ENCODE measurements at places on chromosomes 2 and 18. TPM values are rescaled to one million over a fixed set of nuclear protein-coding genes. Genes with fewer than 3 reads are reported as not detected.
A peak's percentile ranks its signal among the peaks of the same experiment; 100 is the strongest.

Gene FAHD2A
- polyA plus RNA-seq: 73.8 TPM

Gene IL1F10
- not detected for polyA plus RNA-seq

- DNase-seq: peak; percentile 56
These were observed 167.2 kb downstream of the FBXO15 start for GRCh38 chr18:73980289-73980979.

GRCh38 chr18:68024716-68025115, 508.2 kb upstream of the DSEL start:
- DNase-seq: no peak

GRCh38 chr2:854460-854859, 96.2 kb upstream of the SNTG2 start:
- DNase-seq: peak; percentile 69

- DNase-seq: no peak
These were observed 121.2 kb upstream of the TANK start for GRCh38 chr2:161039071-161039470.

DNA sequence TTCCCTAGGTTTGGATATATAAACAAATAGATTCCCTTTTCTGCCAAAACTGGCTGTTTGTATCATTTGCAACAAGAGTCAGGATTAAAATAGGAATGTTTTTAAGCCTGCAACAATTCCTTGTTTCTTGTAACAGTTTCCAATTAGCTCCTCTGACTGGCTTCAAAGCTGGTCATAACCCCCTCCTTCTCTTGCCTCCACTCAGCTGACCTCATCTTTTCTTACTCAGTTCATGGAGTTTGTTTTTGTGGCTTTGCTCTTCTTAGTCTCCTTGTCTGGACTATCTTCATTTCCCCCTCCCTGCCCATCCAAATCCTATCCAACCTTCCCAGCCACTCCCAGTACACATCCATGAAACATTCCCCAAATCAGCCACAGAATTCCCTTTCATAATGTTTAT, 14.3 kb upstream of the RAPH1 start:
- no peak for DNase-seq

DNA sequence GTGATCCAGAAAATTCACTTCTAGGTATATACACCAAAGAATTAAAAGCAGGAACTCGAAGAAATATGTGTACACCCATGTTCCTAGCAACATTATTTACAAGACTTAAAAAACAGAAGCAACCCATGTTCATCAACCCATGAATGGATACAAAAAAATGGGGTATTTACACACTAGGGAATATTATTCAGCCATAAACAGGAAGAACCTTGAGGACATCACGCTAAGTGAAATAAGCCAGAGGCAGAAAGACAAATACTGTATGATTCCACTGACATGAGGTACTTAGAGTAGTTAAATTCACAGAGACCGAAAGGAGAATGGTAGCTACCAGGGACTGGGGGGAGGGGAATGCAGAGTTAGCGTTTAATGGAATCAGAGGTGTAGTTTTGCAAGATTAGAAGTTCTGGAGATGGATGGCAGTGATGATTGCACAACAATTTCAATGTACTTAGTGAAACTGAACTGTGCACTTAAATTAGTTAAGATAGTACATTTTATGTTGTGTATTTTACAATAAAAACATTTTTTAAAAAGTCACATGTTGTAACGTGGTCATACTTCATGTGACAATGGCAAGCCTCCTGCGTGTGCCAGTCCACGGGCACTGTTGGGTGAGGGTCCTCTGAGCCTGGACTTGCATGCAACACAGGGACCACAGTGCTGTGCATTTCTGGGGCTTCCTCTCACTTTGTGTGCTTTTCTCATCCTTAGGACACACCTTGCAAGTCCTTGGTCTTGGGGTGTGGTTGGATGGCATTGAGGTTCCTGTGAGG, 206.1 kb upstream of the HDAC4 start:
- no peak for DNase-seq

DNA sequence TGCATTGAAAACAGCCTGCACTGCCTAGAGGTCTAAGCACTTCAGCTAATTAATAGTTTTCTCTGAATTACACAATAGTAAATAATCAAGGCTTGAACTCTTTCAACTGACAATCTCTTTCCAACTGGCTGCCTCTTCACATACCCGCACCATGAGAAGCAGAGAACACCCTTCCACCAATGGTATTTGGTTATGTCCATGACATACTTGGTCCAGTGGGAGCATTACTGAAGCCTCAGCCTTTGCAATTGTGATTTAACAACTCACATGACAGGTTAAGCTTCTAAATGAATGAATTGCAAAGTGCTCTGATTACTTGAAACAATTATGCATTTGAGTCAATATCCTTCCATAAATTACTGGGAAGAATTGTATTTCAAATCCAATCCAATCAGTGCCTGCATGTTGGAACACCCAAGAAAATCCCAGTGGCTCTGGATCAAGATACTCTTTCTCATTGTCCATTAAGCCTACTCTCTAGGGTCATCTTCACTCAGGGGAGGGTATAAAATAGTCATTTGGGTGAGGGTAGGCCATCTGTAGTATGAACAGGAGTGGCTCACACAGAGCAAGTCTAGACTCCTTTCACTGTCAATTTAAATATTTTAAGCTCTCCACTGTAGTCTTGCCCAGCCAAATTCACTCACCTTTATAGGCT, 101.1 kb downstream of the HS1BP3 start:
- no peak for DNase-seq

DNA sequence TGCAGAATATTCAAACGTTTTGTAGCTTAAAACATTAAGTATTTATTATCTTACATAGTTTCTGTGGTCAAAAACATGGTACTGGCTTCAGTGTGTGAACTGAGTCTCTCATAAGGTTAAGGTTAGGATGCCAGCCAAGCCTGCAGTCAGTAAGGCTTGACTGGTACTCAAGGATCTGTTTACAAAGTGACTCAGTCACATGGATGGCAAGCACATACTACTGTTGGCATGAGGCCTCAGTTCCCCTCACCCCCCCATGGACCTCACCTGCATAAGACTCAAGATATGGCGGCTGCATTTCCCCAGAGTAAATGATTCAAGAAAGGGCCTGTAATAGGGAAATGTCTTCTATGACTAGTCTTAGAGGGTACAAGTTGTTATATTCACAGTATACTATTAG, 1167.5 kb downstream of the DPP10 start:
- no peak for DNase-seq

- no peak for DNase-seq
These were observed 806.4 kb upstream of the POU3F3 start for GRCh38 chr2:104047516-104047915.
